Hair follicle dermal papilla cell (primary cell): ENCODE measurements at places on chromosomes 4 and X. TPM values are rescaled to one million over a fixed set of nuclear protein-coding genes. Genes with fewer than 3 reads are reported as not detected.

Gene SLC26A1
- total RNA-seq = 0.16 and 0.36 TPM in 2 replicates

Gene PF4V1
- not detected in 2 replicates for total RNA-seq

Gene DRD5
- not detected in 2 replicates for total RNA-seq

Gene MAGEA11
- total RNA-seq = not detected in 2 replicates

Gene NRK
- total RNA-seq = 1.6 and 2.4 TPM in 2 replicates

Gene S100G
- total RNA-seq = not detected in 2 replicates

Gene SERTM2
- not detected in 2 replicates for total RNA-seq

Gene PCSK1N
- total RNA-seq = 0.49 and 0.65 TPM in 2 replicates

Gene HERC5
- total RNA-seq = 4.7 and 6.5 TPM in 2 replicates

Gene DCAF12L2
- total RNA-seq = 1.2 and 3.7 TPM in 2 replicates

Gene KLB
- total RNA-seq = not detected in 2 replicates

Gene NDST3
- 0.49 and 0.81 TPM in 2 replicates for total RNA-seq

Gene PFKFB1
- 0.12 and 0.16 TPM in 2 replicates for total RNA-seq

Gene RIPPLY1
- not detected in 2 replicates for total RNA-seq

Gene RADX
- 1.7 and 1.9 TPM in 2 replicates for total RNA-seq

Gene SHROOM4
- 2.2 and 2.6 TPM in 2 replicates for total RNA-seq

Gene RAB40AL
- 0.73 and 0.81 TPM in 2 replicates for total RNA-seq

Gene CT45A3
- total RNA-seq = not detected in 2 replicates

Gene CLTRN
- total RNA-seq = 0.24 TPM in 1 of 2 replicates, not detected in the other

Gene ARHGAP24
- 147 and 148 TPM in 2 replicates for total RNA-seq

Gene NHSL2
- 23.8 and 25.6 TPM in 2 replicates for total RNA-seq

Gene TIMP1
- total RNA-seq = 300 and 419 TPM in 2 replicates

Gene TCP11X2
- total RNA-seq = 0.16 TPM in 1 of 2 replicates, not detected in the other

Gene SMIM9
- total RNA-seq = not detected in 2 replicates

Gene SHISA3
- total RNA-seq = not detected in 2 replicates

Gene FAM120C
- 7.7 and 9.2 TPM in 2 replicates for total RNA-seq

Gene VSIG1
- total RNA-seq = not detected in 2 replicates

Gene LINC00632
- 15.7 and 24.8 TPM in 2 replicates for total RNA-seq

Gene RENBP
- total RNA-seq = 5.5 and 6.2 TPM in 2 replicates

Gene CCDC149
- 19.7 and 23.7 TPM in 2 replicates for total RNA-seq

Gene HOPX
- total RNA-seq = not detected in 2 replicates

Gene GYPE
- 0.85 and 2.1 TPM in 2 replicates for total RNA-seq

Gene NLRP2B
- not detected in 2 replicates for total RNA-seq

Gene CXCL6
- 14.4 and 15.5 TPM in 2 replicates for total RNA-seq

Gene KIAA1210
- 0.12 and 0.16 TPM in 2 replicates for total RNA-seq

Gene WAS
- 0.36 TPM in 1 of 2 replicates, not detected in the other for total RNA-seq

Gene CCDC110
- total RNA-seq = 0.65 TPM in 1 of 2 replicates, not detected in the other

Gene TECRL
- not detected in 2 replicates for total RNA-seq

Gene CHIC1
- 11.5 and 12.3 TPM in 2 replicates for total RNA-seq

Gene KANTR
- 7.2 and 8.9 TPM in 2 replicates for total RNA-seq

Gene SLC2A9
- total RNA-seq = 1.2 and 1.6 TPM in 2 replicates
